Progenitor cell of endocrine pancreas (in vitro differentiated cells): ENCODE measurements at places on chromosomes 12 and 14. TPM values are rescaled to one million over a fixed set of nuclear protein-coding genes. Genes with fewer than 3 reads are reported as not detected.

DNA sequence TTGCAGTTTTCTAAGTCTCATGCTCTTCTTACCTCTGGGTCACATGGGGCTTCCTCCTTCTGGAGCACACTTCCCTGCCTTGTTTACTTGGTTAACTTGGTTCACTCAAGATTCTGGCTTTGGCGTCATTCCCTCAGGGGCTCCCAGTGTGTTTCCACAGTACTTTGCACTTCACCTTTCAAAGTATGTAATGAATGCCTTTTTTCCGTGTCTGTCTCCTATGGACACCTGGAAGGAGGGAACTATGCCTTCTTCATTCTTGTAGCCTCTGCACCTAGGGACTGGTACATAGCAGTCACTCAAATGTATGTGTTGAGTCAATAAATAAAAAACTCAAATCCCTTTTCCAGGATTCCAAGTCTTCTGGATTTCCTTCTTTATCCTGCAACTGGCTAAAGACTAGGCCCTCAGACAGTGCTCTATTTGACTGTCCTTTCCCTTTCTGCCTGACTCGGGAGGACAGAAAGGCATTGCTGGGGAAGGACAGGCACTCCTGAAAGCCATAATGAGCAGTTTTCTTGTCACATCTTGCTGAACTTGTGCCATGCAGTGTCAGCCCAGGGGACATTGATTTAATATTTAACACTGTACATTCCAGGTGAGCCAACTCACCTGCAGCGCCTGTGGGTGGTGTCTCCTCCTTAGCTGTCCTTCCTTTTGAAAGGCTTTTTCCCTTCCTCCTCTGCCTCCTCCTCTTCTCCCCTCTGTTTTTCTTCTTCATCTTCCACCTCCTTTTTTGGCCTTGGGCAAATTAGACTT is 12.8 kb downstream of the MYRFL start:
- DNase-seq: no peak

DNA sequence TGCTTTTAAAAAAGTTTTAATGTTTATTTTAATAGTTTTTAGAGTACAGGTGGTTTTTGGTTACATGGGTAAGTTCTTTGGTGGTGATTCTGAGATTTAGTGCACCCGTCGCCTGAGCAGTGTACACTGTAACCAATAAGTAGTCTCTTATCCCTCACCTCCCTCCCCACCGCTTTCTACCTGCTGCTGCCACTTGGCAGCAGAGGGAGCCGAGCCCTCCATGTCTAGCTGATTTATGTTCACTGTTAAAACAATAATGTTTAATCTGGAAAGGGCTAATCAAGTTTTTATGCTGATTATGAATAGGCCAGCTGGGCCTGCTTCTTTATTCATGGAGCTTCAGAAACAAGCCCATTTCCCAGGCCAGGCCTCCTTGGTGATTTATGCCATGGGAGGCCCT is 73.1 kb downstream of the ADCK1 start:
- DNase-seq: no peak

GRCh38 chr12:1926251-1926657 is 7.8 kb upstream of the CACNA2D4 start:
- DNase-seq: no peak

- DNase-seq: no peak
Measured at GRCh38 chr14:103258211-103258610, 75.8 kb upstream of the EIF5 start.

SDS gene
- not detected in 2 replicates for total RNA-seq
